ENCODE measurements at places on chromosomes 4 and X.
A peak's percentile ranks its signal among the peaks of the same experiment; 100 is the strongest.

DNA sequence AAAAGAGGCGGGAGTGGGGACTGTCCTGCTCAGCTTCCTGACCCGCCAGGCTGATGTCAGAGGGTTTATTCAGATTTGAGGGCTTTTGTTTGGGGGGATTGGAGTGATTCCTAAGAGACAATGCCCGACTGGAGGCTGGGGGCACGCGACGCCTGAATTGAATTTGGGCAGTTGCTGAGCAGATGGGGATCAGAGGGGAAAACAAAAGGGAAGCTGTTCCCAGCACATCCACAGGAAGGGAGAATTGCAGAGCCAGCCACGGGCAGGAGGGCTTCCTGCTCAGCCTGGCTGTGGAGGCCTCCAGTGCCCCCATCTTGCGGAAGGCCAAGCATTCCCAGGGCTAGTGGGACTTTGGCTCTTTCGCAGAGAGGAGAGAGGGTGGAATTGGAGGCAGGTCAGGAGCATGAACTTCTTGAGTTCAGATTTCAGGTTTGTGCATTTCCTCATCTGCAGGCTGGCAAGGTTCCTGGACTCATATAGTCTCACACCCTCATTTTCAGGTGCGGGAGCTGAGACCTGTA is 162.8 kb downstream of the NHS start:
- no peak for DNase-seq

DNA sequence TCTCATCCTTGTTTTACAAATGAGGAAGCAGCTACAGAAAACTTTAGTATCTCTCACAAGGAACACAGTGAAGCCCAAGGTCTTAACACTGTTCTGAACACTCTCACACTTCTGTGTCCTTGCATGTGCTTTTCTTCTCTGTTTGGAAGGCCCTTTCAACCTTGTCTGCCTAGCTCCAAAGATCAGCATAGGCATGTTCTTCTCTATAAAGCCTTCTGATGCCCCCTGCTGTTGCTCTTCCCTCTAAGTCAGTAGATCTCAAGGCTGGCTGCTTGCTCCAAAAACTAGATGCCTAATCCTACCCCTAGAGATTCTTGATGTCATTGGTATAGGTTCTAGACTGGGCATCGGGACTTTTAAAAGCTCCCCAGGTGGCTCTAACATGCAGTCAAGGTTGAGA is 5.9 kb downstream of the APOO start:
- DNase-seq, result peak; percentile 83

- DNase-seq, result no peak
Measured at GRCh38 chrX:134476284-134476683, 16.3 kb downstream of the HPRT1 start.

DNA sequence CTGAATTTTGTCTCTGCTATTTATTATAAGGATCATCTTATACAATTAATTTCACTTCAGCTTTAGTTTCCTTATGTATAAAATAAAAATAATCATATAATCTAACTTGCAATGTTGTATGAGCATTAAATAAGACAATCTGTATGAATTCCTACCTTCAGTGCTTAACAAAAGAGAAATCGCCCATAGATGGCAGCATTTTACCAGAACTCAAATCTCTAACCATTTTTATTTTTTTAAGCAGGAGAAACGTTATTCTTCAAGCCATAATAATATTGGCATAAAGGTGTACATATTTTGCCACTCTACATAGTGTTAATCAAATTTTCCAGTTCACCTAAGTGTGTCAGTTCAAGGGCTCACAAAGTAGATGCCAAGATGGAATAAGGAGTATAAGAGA is 78.8 kb downstream of the TMEM47 start:
- no peak for DNase-seq

DNA sequence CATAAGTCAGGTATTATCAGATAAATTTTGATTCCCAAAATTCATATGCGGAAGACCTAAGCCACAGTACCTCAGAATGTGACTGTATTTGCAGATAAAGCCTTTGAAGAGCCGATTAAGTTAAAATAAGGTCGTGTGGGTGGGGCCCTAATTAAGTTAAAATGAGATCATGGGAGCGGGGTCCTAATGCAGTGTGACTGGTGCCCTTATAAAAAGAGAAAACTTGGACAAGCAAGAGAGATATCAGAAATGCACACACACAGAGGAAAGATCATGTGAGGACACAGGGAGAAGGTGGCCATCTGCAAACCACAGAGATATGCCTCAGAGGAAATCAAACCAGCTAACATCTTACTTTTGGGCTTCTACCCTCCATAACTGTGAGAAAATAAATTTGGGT is 236.1 kb downstream of the FBXO8 start:
- DNase-seq, result no peak

DNA sequence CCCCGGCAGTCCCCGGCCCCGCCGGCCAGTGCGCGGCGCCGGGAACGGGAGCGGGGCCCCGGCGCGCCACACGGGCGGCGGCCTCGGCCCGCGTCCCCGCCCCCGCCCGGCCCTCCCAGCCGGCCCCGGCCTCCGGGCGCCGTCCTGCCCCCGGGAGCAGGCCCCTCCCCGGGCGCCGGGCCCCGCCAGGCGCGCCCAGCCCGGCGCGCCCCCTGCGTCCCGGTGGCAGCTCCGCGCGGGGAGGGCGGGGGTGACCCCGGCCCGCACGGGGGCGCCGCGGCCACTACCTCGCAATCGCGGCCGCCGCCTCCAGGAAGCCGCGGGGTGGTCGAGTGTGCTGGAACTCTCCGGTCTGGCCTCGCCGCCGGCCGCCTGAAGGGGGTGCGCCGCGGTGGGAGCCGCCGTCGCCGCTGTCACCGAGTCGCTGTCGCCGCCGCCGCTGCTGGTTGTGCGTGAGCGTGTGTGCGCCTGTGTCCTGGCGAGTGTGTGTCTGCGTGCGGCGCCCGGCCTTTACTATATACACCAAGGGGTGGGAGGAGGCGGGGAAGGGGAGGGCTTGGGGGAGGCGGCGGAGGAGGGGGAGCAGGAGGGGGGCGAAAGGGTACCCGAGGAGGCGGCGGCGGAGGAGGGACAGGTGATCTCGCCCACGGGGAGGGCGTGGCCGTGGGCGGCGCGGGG is at the start of gene RAI2:
RAI2 (minus strand) TSS at position 488 of the 678 bp plus-strand sequence. CDS start 59,288 bp downstream, outside the sequence.
- no peak for DNase-seq
